Activated CD8-positive, alpha-beta memory T cell treated with anti-CD3 and anti-CD28 coated beads for 24 hours (primary cell): ENCODE measurements at places on chromosomes 2 and 18.

DNA sequence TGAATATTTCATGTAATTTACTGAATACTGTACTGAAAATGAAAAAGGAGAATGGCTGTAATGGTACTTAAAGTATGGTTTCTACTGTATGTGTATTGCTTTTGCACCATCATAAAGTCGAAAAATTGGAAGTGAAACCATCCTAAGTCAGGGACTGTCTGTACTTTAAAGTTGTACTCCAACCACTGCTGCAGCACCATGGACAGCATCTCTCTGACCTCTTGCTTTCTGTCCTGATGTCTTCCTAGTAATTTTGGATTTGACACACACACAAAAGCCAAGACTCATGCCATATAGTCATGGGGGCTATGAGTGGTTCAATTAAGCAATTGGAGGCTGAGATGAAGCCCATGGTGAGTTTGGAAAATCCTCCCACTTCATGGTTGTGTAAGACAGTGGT, 256.3 kb upstream of the PKDCC start:
- no peak for DNase-seq

DNA sequence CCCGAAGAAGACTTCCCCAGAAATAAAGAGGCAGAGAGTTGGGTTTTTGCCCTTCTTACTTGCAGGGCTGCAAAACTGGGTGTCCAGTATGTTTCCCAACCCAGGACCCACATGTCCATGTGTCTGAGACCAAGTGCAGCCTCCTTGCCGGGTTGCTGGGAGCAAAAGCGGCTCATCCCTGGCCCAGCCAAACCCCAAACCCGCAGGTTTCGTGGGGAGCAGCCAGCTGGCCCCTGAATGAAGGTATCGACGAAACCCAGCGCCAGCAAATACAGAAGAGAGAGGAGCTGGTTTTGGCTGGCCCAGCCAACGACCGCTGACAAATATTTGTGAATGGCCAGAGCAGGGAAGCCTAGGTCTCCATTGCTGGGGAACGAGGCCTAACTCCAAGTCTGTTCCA, 197.1 kb downstream of the SMAD7 start:
- no peak for DNase-seq

DNA sequence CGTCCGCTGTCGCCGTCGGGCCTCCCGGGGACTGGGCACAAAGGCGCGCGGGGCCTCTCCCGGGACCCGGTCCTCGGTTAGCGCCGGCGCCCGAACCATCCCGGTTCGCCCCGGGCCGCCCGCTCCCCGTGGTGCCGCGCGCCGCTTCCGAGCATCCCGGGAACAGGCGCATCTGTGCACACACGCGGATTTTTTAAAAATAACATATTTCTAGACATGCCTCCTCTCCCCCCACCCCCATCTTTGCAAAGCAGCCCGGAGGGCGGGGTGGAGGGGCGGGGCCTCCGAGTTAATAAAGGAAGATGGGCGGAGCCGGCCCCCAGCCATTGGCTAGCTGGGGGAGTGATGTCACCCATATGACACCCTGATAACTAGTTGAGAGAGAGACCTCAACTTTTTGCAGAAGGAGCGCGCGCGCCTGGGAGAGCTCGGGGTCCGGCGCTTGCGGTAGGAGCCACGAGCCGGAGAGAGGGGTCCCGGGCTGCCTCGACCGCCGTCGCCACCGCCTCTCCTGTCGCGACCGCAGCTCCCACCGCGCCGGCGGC, at the start of gene SOX11:
Gene SOX11 (plus strand): TSS at position 400 of the 545 bp plus-strand sequence. CDS start 338 bp downstream, outside the sequence.
- DNase-seq: no peak

GRCh38 chr18:35933982-35934381, 38.5 kb upstream of the RMP24 start:
- no peak for DNase-seq

- no peak for DNase-seq
Observed at GRCh38 chr2:98876741-98877140, 59.3 kb downstream of the CRACDL start.

GRCh38 chr2:66717218-66717905, 282.4 kb downstream of the MEIS1 start:
- DNase-seq: no peak

- DNase-seq: no peak
Observed at GRCh38 chr2:66446941-66447340, 12.0 kb downstream of the MEIS1 start.

- no peak for DNase-seq
Observed at GRCh38 chr2:231132129-231132528, 7.3 kb upstream of the HTR2B start.
